Activated naive CD8-positive, alpha-beta T cell treated with anti-CD3 and anti-CD28 coated beads for 36 hours (primary cell): ENCODE measurements at places on chromosomes 5 and 9. TPM values are rescaled to one million over a fixed set of nuclear protein-coding genes. Genes with fewer than 3 reads are reported as not detected.

DNA sequence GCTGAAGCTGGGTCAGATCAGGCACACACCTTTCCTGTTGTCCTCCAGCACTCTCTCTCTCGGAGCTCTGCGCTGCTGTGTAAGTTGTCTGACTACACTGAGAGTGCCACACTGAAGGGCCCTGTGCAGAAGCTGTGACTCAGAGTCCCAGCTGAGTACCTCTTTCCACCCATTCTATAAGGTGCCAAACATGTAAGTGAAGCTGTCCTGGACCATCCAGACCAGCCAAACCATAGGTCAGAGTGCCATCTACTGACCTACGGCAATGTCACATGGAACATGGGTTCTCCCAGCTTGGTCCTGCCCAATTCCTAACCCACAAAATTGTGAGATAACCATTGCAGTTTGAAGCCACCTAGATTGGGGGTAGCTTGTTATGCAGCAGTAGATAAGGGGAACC, 68.2 kb downstream of the ADCY2 start:
- no peak overlapping the region for H3K4me3 ChIP-seq
- H3K36me3 ChIP-seq: no peaks in the 10 kb centered on the region
- no peak overlapping the region for H3K27ac ChIP-seq
- no peak for DNase-seq

- H3K27ac ChIP-seq: no peak overlapping the region
- no peaks in the 10 kb centered on the region for H3K4me1 ChIP-seq
- DNase-seq: no peak
- H3K4me3 ChIP-seq: no peak overlapping the region
Observed at GRCh38 chr9:89842267-89842768, 237.5 kb downstream of the GADD45G start.

GRCh38 chr9:3181049-3181953, 337.4 kb upstream of the PUM3 start:
- peak overlapping the region; percentile 62 for H3K4me3 ChIP-seq
- peaks cover 57% of the 10 kb centered on the region for H3K27me3 ChIP-seq
- no peaks in the 10 kb centered on the region for H3K36me3 ChIP-seq
- peak; percentile 58 for DNase-seq
- H3K27ac ChIP-seq: no peak overlapping the region

DNA sequence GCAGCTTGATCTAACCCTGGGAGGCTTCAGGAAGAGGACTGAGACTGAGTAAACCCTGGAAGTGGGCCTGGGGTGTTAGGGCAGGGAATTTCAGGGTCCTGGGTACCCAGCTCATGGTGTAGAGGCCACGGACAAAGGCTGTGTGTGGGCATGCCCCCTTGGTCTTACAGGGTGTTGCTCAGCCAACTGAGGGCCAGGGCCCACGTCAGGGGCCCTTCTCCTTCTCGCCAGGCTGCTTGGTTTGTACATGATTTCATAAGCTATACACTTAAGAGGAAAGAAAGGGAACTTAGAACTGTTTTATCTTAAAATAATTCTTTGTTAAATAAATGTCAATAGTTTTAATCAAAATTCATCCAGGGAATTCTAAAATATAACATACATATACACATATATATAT, 95.4 kb downstream of the TLE4 start:
- H3K4me3 ChIP-seq: no peak overlapping the region
- DNase-seq: no peak
- no peak overlapping the region for H3K27ac ChIP-seq
- no peaks in the 10 kb centered on the region for H3K27me3 ChIP-seq
- H3K36me3 ChIP-seq: peaks cover 30% of the 10 kb centered on the region
- H3K4me1 ChIP-seq: peaks cover 39% of the 10 kb centered on the region

Gene ARHGEF37
- total RNA-seq: 2.3 TPM

- no peak overlapping the region for H3K4me3 ChIP-seq
- H3K27me3 ChIP-seq: no peaks in the 10 kb centered on the region
- H3K27ac ChIP-seq: no peak overlapping the region
- DNase-seq: no peak
Observed at GRCh38 chr5:178363501-178364325, 131.1 kb upstream of the PHYKPL start.

DNA sequence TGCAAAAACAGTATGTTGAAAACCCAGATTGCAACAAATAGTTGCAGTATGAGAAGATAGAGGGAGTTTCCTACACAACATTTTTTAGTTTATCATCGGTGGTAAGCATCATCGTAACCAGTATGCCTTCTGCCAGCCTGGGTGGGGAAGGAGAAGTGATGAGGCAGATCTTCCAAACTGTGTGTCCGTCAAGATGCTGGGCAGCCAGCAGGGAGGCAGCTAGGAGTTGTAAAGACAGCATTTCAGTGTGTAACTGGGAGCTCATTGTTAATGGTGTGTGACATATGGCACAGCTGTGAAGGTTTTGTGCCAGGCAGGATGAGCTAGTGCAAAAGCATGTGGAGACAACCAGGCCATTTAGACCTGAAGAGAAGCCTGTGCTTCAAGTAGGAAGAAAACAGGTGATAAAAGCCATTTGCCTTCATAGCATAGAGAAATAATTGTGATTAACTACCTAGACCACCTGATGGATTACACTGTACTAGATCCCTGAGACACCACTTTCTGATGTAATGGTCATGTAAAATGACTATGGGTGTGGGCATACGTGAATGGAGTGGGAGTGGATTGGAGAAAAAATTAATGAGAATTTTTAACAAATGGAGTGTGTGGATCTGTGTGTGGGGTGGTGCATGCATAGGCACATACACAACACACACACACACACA, 347.0 kb upstream of the ADAMTSL1 start:
- H3K4me1 ChIP-seq: no peaks in the 10 kb centered on the region
- no peaks in the 10 kb centered on the region for H3K27me3 ChIP-seq
- H3K36me3 ChIP-seq: no peaks in the 10 kb centered on the region
- no peak overlapping the region for H3K4me3 ChIP-seq
- no peak overlapping the region for H3K27ac ChIP-seq
- no peak for DNase-seq

Gene C9orf43
- total RNA-seq: 1.0 TPM

DNA sequence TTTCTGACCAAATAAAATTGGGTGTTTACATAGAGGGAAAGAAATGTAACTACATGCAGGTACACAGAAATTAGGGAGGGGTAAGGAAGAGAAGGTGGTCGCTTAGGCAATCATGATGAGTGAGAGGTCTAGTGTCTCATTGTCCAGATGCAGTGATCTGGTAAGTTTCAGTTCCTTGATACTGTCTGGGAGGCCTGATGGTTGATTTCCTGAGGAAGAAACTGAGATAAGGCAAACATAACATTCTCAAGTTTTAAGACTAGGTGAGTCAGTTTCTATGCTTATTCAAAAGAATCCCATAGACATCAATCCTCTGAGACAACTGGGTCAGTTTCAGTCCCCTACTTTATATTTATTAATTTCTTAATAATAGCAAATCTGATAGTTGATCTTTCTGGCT, 843.3 kb upstream of the CDH10 start:
- no peak overlapping the region for H3K27ac ChIP-seq
- no peaks in the 10 kb centered on the region for H3K4me1 ChIP-seq
- DNase-seq: no peak
- H3K27me3 ChIP-seq: no peaks in the 10 kb centered on the region

- DNase-seq: no peak
- H3K4me3 ChIP-seq: no peak overlapping the region
- peaks cover 14% of the 10 kb centered on the region for H3K27me3 ChIP-seq
- H3K36me3 ChIP-seq: no peaks in the 10 kb centered on the region
- H3K4me1 ChIP-seq: no peaks in the 10 kb centered on the region
Observed at GRCh38 chr9:138052635-138053320, 175.2 kb downstream of the CACNA1B start.

Gene FCN1
- total RNA-seq: not detected

Gene GKAP1
- 3.9 TPM for total RNA-seq

- peaks cover 20% of the 10 kb centered on the region for H3K4me1 ChIP-seq
- no peak overlapping the region for H3K4me3 ChIP-seq
Observed at GRCh38 chr9:113990570-113990907, 87.6 kb downstream of the AMBP start.

Gene ZBTB26
- total RNA-seq: 5.8 TPM

DNA sequence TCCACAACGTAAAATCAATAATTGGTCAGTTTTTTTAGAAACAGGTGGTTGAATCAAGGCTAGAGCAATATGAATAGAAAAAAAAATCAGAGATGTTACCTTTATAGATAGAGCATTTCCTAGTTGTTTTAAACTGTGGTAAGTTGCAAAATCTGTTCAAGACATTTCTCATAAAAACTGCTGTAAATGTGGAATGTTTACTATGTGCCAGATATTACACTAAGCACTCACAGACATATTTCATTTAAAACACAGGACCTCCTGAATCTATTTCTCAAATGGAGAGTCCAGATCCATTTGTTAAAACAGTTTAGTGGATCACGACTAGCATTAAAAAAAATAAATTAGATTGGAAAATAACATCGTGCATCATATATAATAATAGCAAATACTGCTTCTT, 570.0 kb upstream of the ZNF608 start:
- DNase-seq: no peak
- no peaks in the 10 kb centered on the region for H3K4me1 ChIP-seq
- H3K36me3 ChIP-seq: no peaks in the 10 kb centered on the region
- no peak overlapping the region for H3K27ac ChIP-seq
- H3K27me3 ChIP-seq: no peaks in the 10 kb centered on the region
- H3K4me3 ChIP-seq: no peak overlapping the region

DNA sequence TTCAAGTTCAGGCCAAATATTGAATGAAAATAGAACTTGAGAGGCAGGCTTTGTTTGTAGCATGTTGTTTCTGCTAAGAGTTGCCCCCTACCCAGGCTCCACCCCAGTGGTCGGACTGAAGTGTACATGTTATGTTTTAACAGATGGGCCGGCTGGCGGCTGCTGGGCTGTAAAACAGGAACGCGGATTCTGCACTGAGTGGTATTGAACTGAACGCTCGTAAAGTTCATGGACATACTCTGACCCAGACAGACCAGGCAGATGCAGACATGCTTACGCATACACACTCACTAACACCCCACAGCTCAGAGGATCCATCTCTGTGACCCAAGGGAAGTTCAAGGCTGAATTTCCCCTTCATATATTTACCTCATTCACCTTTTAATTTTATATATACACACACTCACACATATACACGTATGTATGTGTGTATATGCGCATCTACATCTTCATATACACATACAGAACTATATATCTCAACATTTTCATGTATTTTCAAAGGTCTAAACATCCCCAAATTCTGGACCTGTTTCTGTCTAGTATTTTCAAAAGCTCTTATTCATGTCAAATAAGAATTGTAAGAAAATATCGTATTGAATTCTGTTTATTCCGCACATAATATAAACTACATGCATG, 1.4 kb downstream of the MARCHF3 start:
- H3K4me1 ChIP-seq: peaks cover 32% of the 10 kb centered on the region
- H3K36me3 ChIP-seq: no peaks in the 10 kb centered on the region
- DNase-seq: no peak
- peak overlapping the region; percentile 89 for H3K4me3 ChIP-seq
- peaks cover 16% of the 10 kb centered on the region for H3K27me3 ChIP-seq

- no peak overlapping the region for H3K27ac ChIP-seq
- H3K4me1 ChIP-seq: no peaks in the 10 kb centered on the region
- H3K4me3 ChIP-seq: no peak overlapping the region
- peak; percentile 0 for DNase-seq
Observed at GRCh38 chr5:92518318-92518904, 1062.6 kb downstream of the NR2F1-AS1 start.

Gene CNTLN
- 0.60 TPM for total RNA-seq

- DNase-seq: no peak
- H3K36me3 ChIP-seq: no peaks in the 10 kb centered on the region
- H3K4me1 ChIP-seq: no peaks in the 10 kb centered on the region
- H3K27ac ChIP-seq: no peak overlapping the region
Observed at GRCh38 chr5:150113047-150113744, 26.8 kb upstream of the CSF1R start.

Gene TMEM252
- not detected for total RNA-seq

Gene SETX
- total RNA-seq: 34.8 TPM

GRCh38 chr9:28209130-28209529, 635.8 kb upstream of the C9orf72 start:
- H3K27ac ChIP-seq: no peak overlapping the region
- H3K36me3 ChIP-seq: no peaks in the 10 kb centered on the region
- no peak for DNase-seq
- no peak overlapping the region for H3K4me3 ChIP-seq
- no peaks in the 10 kb centered on the region for H3K27me3 ChIP-seq

Gene SLCO6A1
- total RNA-seq: not detected

- no peak overlapping the region for H3K27ac ChIP-seq
- no peak for DNase-seq
- peaks cover 7% of the 10 kb centered on the region for H3K4me1 ChIP-seq
- no peaks in the 10 kb centered on the region for H3K36me3 ChIP-seq
Observed at GRCh38 chr9:121266356-121266755, 1.6 kb upstream of the GSN start.

Gene GRM6
- not detected for total RNA-seq

DNA sequence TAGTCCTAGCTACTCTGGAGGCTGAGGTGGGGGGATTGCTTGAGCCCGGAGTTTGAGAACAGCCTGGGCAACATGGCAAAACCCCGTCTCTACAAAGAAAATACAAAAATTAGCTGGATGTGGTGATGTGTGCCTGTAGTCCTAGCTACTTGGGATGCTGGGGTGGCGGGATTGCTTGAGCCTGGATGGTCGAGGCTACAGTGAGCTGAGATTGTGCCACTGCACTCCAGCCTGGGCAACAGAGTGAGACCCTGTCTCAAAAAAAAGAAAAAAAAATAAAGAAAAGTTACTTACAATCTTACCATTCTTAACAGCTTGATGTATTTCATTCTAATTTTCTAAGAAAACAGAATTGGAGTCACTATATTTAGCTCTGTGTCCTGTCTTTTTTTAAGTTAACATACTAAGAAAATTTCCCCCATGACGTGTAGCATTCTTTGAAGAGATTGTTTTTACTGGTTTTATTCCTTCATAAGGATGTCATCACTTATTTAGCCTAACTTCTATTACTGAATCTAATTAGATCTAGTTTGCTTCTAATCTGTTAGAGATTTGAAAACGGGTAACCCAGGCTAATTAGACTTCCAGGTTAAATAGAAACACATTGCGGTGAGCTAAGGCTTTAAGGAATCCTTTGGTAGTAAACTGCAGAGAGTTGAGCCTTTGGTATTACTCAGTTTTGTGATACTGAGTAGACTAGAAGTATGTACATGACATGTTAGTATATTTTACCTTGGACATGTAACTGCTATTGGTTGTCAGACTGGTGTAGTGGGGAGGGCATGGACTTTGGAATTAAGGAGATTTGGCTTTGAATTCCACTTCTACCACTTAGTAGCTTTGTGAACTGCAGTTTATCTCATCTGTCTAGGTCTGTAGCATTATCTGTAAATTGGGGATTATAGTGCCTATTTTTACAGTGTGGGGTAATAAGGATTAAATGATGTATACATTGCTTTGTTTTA, 24.0 kb downstream of the HSPA4 start:
- H3K27ac ChIP-seq: no peak overlapping the region
- no peaks in the 10 kb centered on the region for H3K27me3 ChIP-seq
- no peak overlapping the region for H3K4me3 ChIP-seq
- H3K36me3 ChIP-seq: peaks cover 41% of the 10 kb centered on the region

GRCh38 chr5:127586811-127587210, 62.1 kb upstream of the CTXN3 start:
- H3K27ac ChIP-seq: no peak overlapping the region
- peaks cover 8% of the 10 kb centered on the region for H3K27me3 ChIP-seq
- H3K36me3 ChIP-seq: no peaks in the 10 kb centered on the region
- DNase-seq: no peak

Gene SPATA31D4
- not detected for total RNA-seq
